ENCODE measurements at places on chromosomes 2 and 18. TPM values are rescaled to one million over a fixed set of nuclear protein-coding genes. Genes with fewer than 3 reads are reported as not detected.

VWC2L gene
- polyA plus RNA-seq = not detected

CCDC74B gene
- polyA plus RNA-seq = 1.1 TPM

RND3 gene
- polyA plus RNA-seq = 45.8 TPM

MATN3 gene
- polyA plus RNA-seq = 1.6 TPM

GNLY gene
- 0.99 TPM for polyA plus RNA-seq

CPS1 gene
- polyA plus RNA-seq = 0.99 TPM

LYPD6B gene
- not detected for polyA plus RNA-seq

DNA sequence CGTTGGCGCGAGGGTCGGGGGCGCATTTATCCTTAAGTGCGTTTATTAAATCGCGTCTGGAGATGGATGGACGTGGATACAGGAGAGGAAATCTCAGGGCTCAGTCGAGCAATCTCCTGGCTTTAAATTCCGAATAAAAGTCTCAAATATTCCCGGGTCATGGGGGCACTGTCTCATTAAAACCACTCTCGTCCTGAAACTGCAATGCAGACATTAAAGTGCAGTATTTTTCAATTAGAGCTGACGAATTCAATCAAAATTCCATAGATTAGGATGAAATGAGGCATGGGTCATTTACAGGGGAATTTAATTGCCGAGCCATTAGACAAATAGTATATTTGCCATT, 10.7 kb upstream of the GBX2 start:
- DNase-seq = no peak

DNA sequence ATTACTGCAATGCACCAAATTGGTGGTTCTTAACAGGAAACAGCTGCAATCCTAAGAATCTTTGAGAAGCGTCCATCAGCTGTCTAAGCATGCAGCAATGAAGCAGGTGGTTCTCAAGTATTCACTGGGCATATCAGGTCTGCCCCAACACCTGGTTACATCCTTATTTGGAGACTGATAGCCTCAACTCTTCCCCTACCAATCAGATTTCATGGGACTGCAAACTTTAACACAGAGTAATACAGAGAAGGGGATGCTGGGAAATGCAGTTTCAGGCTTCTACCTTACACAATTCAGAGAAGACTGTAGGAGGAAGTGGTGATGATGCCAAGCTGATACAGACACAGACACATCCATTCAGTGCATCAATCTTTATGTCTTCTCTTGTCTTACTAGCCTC, 240.5 kb downstream of the BCL2 start:
- no peak for DNase-seq

DNA sequence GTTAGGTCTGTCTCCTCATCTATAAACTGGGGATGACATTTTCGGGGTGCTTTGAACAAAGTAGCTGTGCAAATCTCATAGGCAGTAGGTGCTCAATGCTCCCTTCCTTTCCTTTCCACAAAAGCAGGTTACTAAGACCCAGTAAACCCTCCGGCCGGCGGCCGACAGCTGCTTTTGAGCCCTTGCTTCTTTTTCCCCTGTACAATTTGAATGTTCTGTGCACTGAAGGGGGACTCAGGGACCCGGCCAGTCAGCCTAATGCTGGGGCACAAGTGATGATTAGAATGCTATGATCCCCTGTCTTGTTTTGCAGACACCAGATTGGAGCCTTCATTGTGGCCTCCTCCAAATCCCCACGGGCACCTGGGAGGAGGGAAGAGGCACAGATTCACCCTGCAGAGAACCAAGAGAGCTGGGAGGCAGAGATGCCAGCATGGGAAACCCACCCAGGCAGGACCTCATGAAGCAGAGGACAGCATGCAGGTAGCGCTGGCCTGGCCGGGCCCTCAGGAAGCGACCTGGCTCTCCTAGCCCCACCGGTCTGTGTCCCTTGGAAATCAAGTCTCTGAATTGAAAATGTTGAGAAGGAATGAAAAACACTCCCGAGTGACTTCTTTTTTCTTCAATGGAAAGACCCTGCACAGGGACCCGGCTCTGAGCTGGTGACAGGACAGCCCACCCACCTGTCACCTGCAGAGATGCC, 128.6 kb upstream of the HDAC4 start:
- no peak for DNase-seq

DNA sequence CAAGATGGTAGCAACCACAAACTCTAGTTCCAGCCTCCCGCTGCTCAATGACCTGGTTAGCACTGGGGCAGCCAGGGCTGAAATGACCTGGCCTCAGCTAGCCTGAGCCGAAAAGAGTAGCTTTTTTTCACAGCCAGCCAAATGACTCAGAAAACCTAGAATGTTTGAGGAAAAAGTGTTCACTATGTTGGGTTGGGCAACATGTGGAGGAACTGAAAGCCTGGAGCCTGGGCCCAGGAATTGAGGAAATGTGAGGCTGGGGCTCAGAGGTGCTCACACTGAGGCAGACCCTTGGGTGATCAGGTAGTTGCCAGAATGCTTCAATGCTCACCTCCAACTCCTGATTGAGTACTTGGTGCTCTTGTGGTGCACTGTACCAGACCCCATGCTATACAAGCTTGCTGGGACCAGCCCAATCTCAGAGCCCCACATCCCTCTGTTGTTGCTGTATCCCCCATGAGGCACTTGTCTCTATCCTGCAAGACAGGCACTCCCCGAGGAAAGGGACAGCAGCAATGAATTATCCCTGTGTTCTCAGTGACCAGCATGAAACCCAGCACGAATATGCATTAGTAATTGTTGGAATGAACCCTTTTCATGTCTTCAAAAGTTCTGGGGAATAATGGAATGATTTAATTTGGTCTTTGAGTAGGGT, 116.2 kb downstream of the USP34 start:
- DNase-seq = no peak

DNA sequence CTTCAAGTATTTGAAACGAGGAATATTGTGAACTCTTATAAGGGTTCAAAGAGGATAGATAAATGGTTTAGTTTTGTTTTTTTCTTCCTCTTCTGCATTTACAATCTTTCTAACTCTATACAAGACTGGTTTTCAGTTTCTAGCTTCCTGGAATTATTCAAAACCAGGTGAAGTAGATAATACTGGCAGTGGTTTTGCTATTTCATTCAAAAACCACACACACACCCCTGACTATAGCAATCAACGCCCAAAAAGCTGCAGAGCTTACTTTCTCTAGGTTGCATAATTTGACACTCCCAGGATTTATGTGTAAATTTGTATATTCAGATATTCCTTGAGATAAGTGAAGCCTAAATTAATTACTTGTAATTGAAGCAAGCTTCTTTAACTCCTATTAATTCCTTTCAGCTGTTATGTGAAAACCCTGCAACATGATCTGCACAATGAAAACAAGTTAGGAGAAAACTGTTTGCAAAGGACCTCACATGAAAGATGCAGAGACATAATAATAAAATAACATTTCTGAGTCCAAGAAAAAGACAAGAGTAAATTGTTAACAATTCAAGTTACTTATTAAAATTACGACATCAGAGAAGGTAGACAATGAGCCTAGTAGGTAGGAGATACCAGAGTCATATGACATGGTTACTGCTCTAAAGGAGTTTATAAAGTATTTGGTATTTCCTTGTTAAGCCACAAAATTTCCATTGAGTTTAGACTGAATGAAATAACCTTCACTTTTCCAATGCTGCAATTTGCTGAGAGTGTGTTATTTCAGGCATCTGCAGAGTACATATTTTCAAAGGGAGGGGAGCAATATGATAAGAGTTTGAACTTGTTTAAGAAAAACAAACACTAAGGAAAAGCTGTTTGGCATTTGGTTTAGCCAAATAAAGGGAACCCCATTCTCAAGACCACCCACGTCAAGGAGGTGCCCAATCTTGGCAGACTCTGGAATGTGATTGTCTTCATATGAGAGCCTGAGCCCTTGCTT, 1.6 kb upstream of the NFE2L2 start:
- DNase-seq = no peak
